ENCODE measurements at places on chromosomes 16 and 17. TPM values are rescaled to one million over a fixed set of nuclear protein-coding genes. Genes with fewer than 3 reads are reported as not detected.

The ARSG gene
- 3.2 TPM for total RNA-seq

The DNAI2 gene
- not detected for total RNA-seq

The KRTAP1-5 gene
- not detected for total RNA-seq

The HOXB1 gene
- total RNA-seq: not detected

The SPATA22 gene
- total RNA-seq: 0.35 TPM

The LASP1 gene
- total RNA-seq: 180 TPM

The MT1A gene
- 0.89 TPM for total RNA-seq

The TBC1D3K gene
- total RNA-seq: not detected

The OR1F1 gene
- not detected for total RNA-seq

The BAHCC1 gene
- 0.69 TPM for total RNA-seq

Data from renal cortical epithelial cell (primary cell).